HepG2 (cell line): ENCODE measurements at places on chromosomes 7 and 10.

GRCh38 chr10:50347394-50347802 is 96.1 kb upstream of the ASAH2 start:
- DNase-seq, result no peak
- no peak overlapping the region for H3K27ac ChIP-seq
- peaks cover 8% of the 10 kb centered on the region; the same call in 1 of the 2 replicates for H3K4me1 ChIP-seq
- H3K36me3 ChIP-seq, result peaks cover 4% of the 10 kb centered on the region

GRCh38 chr10:92239151-92239599 is 51.7 kb downstream of the CPEB3 start:
- DNase-seq, result no peak
- peaks cover 44% of the 10 kb centered on the region for H3K4me1 ChIP-seq
- no peaks in the 10 kb centered on the region; the same call in 2 of the 3 replicates for H3K36me3 ChIP-seq
- peak overlapping the region; percentile 91 for H3K4me3 ChIP-seq
- H3K27me3 ChIP-seq, result no peaks in the 10 kb centered on the region

DNA sequence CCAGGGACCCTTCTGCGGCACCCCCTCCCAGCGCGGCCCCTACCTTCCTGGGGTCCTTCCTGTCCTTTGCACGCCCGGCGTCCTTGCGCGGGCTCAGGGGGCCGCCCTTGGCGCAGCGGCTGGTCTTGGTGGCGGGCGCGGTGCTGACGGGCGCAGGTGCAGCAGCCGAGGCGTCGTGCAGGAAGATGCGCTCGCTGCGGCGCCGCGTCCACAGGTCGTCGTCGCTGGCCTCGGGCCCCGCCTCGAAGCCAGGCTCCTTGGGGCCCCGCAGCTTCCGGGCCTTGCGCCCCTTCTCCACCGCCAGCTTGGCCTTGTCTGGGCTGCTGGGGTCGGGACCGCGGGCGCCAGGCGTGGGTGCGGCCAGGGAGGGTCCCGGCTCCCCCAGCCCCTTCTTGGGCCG is 49.8 kb downstream of the SLC29A4 start:
- H3K27me3 ChIP-seq, result no peaks in the 10 kb centered on the region
- no peaks in the 10 kb centered on the region for H3K4me1 ChIP-seq
- no peak for DNase-seq
- H3K27ac ChIP-seq, result no peak overlapping the region

- H3K4me1 ChIP-seq, result no peaks in the 10 kb centered on the region
- no peak overlapping the region for H3K4me3 ChIP-seq
- no peaks in the 10 kb centered on the region for H3K27me3 ChIP-seq
- no peak for DNase-seq
Observed at GRCh38 chr7:117780832-117781231, 92.4 kb downstream of the CTTNBP2 start.

- DNase-seq, result no peak
- H3K36me3 ChIP-seq, result no peaks in the 10 kb centered on the region
- no peaks in the 10 kb centered on the region for H3K4me1 ChIP-seq
- no peak overlapping the region for H3K4me3 ChIP-seq
Observed at GRCh38 chr7:113768387-113768786, 150.4 kb downstream of the PPP1R3A start.

DNA sequence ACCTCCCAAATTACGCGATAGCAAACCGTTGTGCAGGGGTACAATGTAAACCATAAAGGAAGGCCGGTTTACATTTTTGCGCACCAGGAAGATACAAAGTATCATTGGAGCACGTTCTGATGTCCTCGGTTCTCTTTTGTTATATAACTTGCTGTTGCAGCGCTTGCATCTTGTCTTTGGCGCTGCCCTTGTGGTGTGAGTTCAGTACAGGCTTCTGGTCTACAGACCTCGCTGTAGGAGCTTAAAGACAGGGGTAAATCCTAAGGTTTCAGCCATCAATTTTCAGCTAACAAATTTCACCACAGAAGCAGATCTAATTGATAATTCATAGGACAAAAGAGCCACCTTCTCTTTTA is 1.5 kb upstream of the MKX start:
- no peaks in the 10 kb centered on the region for H3K36me3 ChIP-seq
- H3K27ac ChIP-seq, result no peak overlapping the region
- H3K4me1 ChIP-seq, result peaks cover 20% of the 10 kb centered on the region
- H3K27me3 ChIP-seq, result peaks cover 37% of the 10 kb centered on the region
- H3K4me3 ChIP-seq, result no peak overlapping the region
- DNase-seq, result no peak

- no peaks in the 10 kb centered on the region for H3K36me3 ChIP-seq
- H3K4me3 ChIP-seq, result no peak overlapping the region
- DNase-seq, result no peak
- H3K27me3 ChIP-seq, result no peaks in the 10 kb centered on the region
- H3K27ac ChIP-seq, result no peak overlapping the region
Observed at GRCh38 chr7:109950256-109950655, 1140.7 kb upstream of the LRRN3 start.

DNA sequence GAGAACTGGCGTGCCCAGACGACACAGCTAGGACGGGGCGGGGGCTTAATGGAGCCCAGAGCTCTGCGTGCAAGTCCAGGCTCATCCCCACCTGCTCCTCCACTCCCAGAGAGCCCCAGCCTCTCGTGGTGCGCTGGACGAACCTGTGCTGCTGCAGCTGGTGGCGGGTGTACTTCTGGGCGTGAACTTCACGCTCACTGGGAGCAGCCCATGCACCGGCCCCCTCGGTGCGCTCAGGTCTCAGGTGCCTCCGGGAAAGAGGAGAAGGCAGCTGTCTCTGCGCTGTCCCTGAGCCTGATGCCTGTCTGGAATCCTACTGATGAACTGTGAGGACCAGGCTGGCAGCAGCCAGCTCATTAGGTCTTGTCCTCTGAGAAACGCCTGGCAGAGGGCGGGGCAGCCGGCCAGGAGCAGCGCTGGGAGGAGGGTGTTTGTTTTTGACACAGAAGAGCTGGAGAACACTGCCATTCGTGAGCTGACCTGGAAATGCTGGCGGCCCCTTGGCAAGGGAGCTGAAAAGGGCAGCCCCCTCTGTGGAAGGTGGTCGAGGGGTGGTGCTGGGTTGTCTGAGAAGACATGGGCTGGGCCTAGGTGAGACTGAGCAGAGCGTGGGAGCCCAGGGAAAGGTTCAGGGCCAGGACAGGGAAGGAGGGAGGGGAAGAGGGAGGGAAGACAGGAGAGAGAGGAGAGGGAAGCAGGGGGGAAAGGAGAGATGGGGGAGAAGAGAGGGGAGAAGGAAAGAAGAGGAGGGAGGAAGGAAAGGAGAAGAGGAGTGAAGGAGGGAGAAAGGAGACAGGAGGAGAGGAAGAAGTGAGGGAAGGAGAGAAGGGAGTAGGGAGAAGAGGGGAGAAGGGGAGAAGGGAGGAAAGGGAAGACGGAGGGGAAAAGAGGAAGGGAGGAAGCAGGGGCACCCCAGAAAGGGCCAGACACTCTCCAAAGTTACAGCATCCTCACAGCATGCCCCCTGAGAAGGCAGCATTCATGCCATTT is 53.5 kb upstream of the TNS3 start:
- H3K27ac ChIP-seq, result peak overlapping the region; percentile 7
- H3K36me3 ChIP-seq, result no peaks in the 10 kb centered on the region
- peaks cover 66% of the 10 kb centered on the region for H3K4me1 ChIP-seq
- no peaks in the 10 kb centered on the region for H3K27me3 ChIP-seq

- no peak overlapping the region for H3K4me3 ChIP-seq
- no peaks in the 10 kb centered on the region for H3K27me3 ChIP-seq
- no peak overlapping the region for H3K27ac ChIP-seq
- DNase-seq, result no peak
- H3K4me1 ChIP-seq, result no peaks in the 10 kb centered on the region
- H3K36me3 ChIP-seq, result peaks cover 87% of the 10 kb centered on the region
Observed at GRCh38 chr10:816091-816477, 115.4 kb downstream of the LARP4B start.
